HCT116 (cell line): ENCODE measurements at places on chromosomes 6 and 20. TPM values are rescaled to one million over a fixed set of nuclear protein-coding genes. Genes with fewer than 3 reads are reported as not detected.

The FILIP1 gene
- total RNA-seq, result 0.05 TPM

The MCM9 gene
- total RNA-seq, result 13.6 TPM

The KCNK15 gene
- total RNA-seq, result not detected

The CDH4 gene
- total RNA-seq, result not detected

The FAM217A gene
- not detected for total RNA-seq

The METTL24 gene
- not detected for total RNA-seq

The RNF146 gene
- total RNA-seq, result 17.6 TPM

The SMPDL3A gene
- total RNA-seq, result 2.4 TPM

The GNRH2 gene
- 0.32 TPM for total RNA-seq

The HEY2 gene
- not detected for total RNA-seq

The EMILIN3 gene
- total RNA-seq, result not detected

The PIM1 gene
- total RNA-seq, result 26.2 TPM

The IMPG1 gene
- total RNA-seq, result not detected

The PKIB gene
- total RNA-seq, result 24.0 TPM

The ADAM33 gene
- not detected for total RNA-seq

The EYA2 gene
- total RNA-seq, result not detected

The LKAAEAR1 gene
- not detected for total RNA-seq

The C20orf141 gene
- total RNA-seq, result not detected

The B3GALT4 gene
- 1.9 TPM for total RNA-seq

The EFCAB8 gene
- 0.42 TPM for total RNA-seq

The RIPPLY2 gene
- total RNA-seq, result not detected

The NOP56 gene
- total RNA-seq, result 582 TPM

The BIRC7 gene
- total RNA-seq, result 0.96 TPM

The PMEPA1 gene
- 0.64 TPM for total RNA-seq

The HLA-DQB2 gene
- total RNA-seq, result 1.8 TPM

The TXLNB gene
- total RNA-seq, result 0.05 TPM

The CGA gene
- not detected for total RNA-seq

The ZC3H12D gene
- 0.30 TPM for total RNA-seq

The HINT3 gene
- 12.7 TPM for total RNA-seq

The SMLR1 gene
- not detected for total RNA-seq

The UBD gene
- total RNA-seq, result not detected

The DEFB118 gene
- not detected for total RNA-seq

The ARFGEF2 gene
- total RNA-seq, result 22.2 TPM

The HLA-A gene
- total RNA-seq, result 251 TPM

The PROKR2 gene
- total RNA-seq, result not detected

The PAK1IP1 gene
- 24.3 TPM for total RNA-seq

The C6orf141 gene
- total RNA-seq, result 31.6 TPM

The HLA-DQB1 gene
- total RNA-seq, result 2.1 TPM

The LY6G6C gene
- total RNA-seq, result 0.54 TPM

The PEX6 gene
- 21.4 TPM for total RNA-seq

The SSTR4 gene
- total RNA-seq, result not detected

The SAMD3 gene
- 7.5 TPM for total RNA-seq

The C20orf202 gene
- total RNA-seq, result not detected

The FRK gene
- 3.7 TPM for total RNA-seq

The DNAH8 gene
- not detected for total RNA-seq

The CNR1 gene
- total RNA-seq, result not detected

The NKX2-2 gene
- not detected for total RNA-seq

The PI16 gene
- 0.59 TPM for total RNA-seq
